ENCODE measurements at places on chromosomes 1 and 21.
A peak's percentile ranks its signal among the peaks of the same experiment; 100 is the strongest.

DNA sequence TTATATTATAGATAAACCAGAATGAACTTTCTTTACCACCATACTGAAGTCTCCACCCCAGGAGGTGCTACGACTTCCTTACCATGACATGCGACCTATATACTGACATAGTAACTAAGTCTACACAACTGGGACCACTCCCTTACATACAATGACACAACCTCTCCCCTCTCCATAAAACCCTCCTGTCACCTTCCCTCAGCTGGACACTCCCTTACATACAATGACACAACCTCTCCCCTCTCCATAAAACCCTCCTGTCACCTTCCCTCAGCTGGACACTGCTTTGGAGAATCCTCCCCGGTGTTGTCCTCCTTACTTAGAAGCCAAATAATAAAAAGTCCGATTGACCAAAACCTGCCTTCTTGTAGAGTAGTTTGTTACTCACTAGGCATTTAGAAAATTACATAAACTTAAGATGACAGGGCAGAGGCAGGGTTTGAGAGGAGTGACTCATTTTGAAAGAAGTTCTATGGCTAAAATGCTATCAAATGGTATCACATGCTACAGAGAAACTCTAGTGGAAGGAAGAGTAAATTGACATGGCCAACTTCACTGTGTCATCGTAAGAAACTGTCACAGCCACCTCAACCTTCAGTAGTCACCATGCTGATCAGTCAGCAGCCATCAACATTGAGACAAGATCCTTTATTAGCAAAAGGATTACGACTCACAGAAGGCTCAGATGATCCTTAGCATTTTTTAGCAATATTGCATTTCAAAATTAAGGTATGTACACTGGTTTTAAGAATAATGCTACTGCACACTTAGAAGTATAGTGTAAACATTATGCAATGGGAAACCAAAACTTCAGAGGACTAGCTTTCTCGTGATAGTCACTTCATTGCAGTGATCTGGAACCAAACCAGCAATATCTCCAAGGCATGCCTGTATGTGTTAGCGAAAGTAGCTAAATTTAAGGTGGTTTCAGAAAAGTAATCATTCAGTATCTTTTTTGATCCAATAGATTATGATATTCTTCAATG lies 56.4 kb downstream of the AHCTF1 start:
- DNase-seq, result no peak

- peak; percentile 56 for DNase-seq
These were observed 7.3 kb upstream of the DEDD start for GRCh38 chr1:161139766-161140165.

- DNase-seq, result no peak
These were observed 7.4 kb downstream of the HMCN1 start for GRCh38 chr1:185741551-185741950.

GRCh38 chr21:42336054-42336453 lies 14.7 kb downstream of the TFF2 start:
- peak; percentile 68 for DNase-seq

DNA sequence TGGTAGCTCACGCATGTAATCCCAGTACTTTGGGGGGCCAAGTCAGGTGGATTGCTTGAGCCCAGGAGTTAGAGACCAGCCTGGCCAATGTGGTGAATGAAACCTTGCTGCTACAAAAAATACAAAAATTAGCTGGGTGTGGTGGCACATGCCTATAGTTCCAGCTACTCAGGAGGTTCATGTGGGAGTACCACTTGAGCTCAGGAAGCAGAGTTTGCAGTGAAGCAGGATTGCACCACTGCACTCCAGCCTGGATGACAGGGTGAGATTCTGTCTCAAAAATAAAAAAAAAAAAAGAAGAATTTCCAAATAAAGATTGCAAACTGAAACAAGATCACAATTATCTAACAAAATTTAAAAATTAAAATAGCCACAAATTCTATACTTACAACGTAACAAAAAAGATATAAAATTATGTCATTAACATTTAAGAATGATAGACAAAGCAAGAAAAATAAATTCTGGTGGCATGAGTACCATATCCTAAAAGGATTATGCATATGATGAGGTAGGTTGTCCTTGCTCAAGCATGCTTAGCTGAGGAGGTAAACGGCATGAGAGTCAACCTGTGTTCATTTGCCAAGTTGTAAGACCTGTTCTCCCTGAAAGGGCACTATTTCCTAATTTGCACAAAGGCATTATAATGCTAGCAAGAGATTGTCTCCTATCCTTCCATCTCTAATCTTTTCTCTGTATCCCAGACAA lies 20.2 kb downstream of the IPP start:
- no peak for DNase-seq

DNA sequence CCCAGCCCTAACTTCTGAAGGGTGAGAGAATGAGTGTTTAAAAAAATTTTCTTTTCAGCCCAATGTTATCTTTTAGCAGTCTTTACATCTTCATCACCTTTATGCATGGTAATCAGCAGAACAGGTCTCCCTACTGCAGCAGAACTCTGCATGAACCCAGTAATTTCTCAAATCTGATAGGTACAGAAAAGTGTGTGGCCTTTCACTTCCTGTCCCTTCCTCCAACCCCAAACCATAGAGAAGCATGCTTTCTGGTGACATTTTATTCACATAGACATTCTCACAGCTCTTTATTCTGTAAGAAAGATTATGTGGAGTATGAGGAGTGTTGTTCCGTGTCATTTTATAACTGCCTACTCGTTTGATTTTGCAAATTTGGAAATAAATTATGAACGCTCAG lies 68.6 kb downstream of the RPAP2 start:
- DNase-seq, result no peak

- DNase-seq, result no peak
These were observed 282 bp downstream of the RSPH1 start for GRCh38 chr21:42495765-42496119.

- DNase-seq, result peak; percentile 83
These were observed 34.8 kb downstream of the RIMS3 start for GRCh38 chr1:40630488-40631223.

- DNase-seq, result no peak
These were observed 8.7 kb downstream of the NPHP4 start for GRCh38 chr1:5983361-5984103.

GRCh38 chr1:115091572-115091971 lies 2.3 kb upstream of the TSPAN2 start:
- DNase-seq, result no peak

- peak; percentile 40 for DNase-seq
These were observed 2.5 kb downstream of the ILDR2 start for GRCh38 chr1:166972826-166973225.

GRCh38 chr1:95012389-95012788 lies 60.4 kb downstream of the ALG14 start:
- DNase-seq, result no peak

- no peak for DNase-seq
These were observed 8.3 kb downstream of the OTUD7B start for GRCh38 chr1:150002217-150002616.

DNA sequence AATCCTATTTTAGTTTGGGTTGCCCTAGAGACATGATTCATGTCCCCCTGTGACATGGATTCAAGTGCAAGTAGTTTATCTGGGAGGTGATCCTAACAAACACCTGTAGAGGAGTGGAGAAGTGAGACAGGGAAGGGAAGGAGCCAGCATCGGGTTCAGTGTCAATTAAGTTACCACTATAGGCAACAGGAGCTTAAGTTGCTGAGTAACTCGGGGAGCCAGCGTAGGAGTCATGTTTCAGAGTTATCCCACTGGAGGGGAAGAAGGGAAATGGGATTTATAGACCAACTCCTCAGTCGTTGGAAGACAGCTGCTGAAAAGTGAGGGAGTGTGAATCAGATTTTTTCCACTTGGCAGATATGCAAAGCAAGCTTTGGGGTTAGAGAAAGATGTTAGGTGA lies 54.9 kb downstream of the SLC30A7 start:
- peak; percentile 49 for DNase-seq

GRCh38 chr1:108862017-108862610 lies 5.2 kb upstream of the AKNAD1 start:
- peak; percentile 55 for DNase-seq

- peak; percentile 21 for DNase-seq
These were observed 8.8 kb downstream of the LRRC38 start for GRCh38 chr1:13505020-13505419.

DNA sequence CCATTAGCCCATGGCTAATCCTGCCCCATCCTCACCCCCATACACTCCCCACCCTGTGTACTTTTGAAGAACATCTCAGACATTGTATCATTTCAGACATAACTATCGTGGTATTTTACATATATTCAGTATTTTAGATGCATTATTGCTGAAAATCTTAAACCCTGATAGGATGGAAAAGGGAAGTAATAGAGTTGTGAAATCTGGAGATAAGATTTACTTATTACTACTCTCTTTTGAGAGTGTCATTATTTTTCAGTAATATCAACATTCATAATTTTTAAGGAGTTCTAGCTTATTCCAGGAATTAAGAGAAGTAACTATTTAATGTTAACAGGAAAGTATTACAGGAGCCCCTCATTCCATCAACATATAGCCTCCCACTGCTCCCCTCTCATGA lies 34.4 kb downstream of the ADCY10 start:
- DNase-seq, result no peak

DNA sequence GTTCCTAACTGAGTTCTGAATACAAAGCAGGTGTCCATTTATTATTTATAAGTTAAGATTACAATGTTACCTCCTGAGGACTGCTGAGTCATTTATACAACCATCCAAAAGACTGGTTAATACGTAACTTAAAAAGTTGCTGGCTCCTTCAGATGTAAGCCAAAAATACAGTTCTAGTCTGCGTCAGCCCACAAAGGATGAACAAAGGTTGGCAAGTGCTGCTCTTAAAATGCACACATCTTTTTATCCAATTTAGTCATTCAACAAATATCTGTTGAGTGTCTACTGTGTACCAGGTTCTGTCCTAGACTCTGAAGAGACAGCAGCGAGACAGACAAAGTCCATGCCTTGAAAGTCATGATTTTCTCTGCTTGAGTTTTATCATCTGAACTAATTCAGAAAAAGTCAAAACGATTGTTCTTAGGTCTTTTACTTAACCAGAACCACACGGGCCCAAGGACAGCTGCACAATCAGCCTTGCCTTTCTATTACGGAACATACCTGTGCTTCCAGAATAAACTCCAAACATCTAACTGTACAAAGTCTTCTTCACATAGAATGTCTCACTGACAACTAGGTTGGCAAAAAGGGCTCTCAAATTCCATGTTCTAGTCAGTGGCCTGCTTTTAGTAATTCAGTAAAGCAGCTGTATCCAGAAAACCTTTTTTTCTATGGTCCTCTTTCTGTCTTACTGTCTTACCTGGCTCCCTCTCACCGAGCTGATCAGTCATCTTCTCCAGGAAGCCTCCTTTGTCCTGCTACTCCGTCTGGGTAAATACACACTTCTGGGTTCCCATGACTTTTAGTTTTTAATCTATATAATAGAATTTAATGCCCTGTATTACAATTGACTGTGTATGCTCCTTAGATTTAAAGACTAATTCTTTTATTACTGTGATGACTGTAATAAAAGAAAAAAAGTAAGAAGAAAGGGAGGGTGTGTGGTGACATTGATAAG lies 15.5 kb upstream of the CNN3 start:
- DNase-seq, result no peak

GRCh38 chr1:186479162-186479561 lies 18.2 kb upstream of the PDC start:
- DNase-seq, result no peak

GRCh38 chr1:30419831-30420230 lies 303.6 kb downstream of the MATN1 start:
- no peak for DNase-seq

- no peak for DNase-seq
These were observed 34.7 kb downstream of the SLC1A7 start for GRCh38 chr1:53107570-53108322.

DNA sequence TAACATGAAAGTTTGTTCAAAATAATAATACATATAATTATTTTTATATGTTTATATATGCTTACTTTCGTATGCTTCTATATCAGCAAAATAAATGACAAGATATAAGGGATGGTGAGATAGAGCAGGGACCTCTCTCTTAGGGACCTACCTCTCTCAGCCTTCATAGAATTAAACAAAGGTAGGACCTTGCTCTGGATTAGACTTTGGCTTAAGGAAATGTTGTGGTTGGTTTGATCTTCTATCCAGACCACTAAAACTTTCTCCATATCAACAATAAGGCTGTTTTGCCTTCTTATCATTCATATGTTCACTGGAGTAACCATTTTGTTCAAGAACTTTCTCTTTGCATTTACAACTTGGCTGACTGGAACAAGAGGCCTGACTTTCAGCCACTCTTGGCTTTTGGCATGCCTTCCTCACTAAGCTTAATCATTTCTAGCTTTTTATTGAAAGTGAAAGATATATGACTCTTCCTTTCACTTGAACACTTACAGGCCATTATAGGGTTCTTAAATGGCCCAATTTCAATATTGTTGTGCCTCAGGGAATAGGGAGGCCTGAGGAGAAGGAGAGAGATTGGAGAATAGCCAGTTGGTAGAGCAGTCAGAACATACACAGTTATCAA lies 14.4 kb downstream of the FRRS1 start:
- DNase-seq, result no peak

DNA sequence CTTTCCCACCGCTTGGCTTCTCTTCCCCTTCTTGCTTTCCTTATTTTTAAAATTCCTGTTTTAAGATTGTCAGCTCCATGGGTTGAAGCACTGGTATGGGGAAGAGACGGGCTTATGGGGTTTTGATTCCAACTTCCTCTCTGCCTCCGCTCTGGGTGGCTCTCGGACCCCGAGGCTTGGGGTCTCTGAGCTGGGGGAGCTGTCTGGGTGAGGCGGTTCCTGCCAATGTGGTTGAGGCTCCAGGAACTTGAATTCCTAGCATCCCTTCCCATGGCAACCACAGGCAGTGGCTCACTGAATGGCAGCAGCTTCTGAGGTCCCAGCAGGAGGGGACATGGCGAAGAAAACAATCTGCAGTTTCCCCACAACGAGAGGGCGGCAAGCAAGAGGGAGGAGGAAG lies 83.1 kb upstream of the C1orf174 start:
- peak; percentile 22 for DNase-seq

DNA sequence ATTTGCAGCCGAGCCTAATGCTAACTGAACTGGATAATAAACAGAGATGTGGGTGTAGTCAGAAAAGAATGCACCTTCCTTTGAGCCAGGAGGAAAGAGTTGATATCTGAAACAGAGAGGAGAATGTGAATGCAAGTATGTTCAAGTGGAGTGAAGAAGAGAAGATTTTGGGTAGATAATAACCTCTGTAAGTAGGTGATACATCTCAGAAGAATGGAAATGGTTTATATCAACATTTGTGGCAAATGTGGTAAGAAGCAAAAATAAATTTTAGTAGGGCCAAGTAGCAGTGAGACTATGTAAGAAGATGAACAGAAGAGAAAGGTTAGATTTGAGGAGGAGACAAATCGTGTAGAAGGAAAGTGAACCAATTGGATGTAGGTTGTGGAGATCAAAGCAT lies 1.7 kb upstream of the DNTTIP2 start:
- no peak for DNase-seq
